ENCODE measurements at places on chromosomes 1 and 21. TPM values are rescaled to one million over a fixed set of nuclear protein-coding genes. Genes with fewer than 3 reads are reported as not detected.

The KLF17 gene
- not detected for total RNA-seq

GRCh38 chr21:44653123-44653522 is 1.3 kb downstream of the KRTAP12-4 start:
- no peak for DNase-seq

DNA sequence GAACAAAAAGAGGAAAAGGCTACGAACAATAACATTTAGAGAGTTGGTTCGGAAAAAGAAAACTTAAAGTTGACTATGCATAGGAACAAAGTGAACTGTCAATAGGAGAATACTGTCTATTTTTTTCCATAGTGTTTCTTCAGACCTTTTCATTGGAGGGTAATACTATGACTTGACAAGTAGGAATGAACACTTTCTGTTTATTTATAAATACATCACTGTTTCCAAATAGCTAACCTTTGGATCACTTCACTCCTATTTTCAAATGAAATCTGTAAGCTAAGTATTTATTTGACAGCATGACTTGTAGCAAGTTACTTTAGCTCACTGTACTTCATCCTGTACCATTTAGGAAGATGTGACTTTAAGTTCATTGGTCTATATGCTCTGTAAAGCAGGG is 221.3 kb downstream of the COL24A1 start:
- DNase-seq = no peak

DNA sequence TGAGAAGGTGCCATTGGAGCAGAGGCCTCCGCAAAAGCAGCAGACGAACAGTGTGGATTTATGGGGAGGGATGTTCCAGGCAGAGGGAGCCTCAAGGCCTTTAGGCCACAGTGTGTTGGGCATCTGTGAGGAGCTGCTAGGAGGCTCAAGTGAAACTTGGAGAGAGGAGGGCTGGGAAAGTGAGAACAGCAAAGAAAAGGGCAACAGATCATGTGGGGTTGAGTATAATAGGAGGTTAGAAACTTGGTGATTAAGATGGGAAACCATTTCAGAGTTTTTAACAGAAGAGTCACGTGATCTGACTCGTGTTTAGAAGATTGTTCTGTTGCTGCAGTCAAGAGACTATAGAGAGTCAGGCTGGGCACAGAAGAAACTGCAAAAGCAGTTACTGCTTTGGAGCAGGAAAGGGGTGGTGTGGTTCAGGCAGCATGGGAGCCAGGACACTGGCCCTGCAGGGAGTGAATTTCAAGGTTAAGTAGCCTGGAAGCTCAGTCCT is 277.0 kb downstream of the DISC1 start:
- DNase-seq = no peak

- no peak for DNase-seq
These were observed 144.8 kb upstream of the SLC35F3 start for GRCh38 chr1:233759665-233760064.

Measured in ureter (tissue), 1 donor.